ENCODE measurements at places on chromosomes 3 and 15.
A peak's percentile ranks its signal among the peaks of the same experiment; 100 is the strongest.

DNA sequence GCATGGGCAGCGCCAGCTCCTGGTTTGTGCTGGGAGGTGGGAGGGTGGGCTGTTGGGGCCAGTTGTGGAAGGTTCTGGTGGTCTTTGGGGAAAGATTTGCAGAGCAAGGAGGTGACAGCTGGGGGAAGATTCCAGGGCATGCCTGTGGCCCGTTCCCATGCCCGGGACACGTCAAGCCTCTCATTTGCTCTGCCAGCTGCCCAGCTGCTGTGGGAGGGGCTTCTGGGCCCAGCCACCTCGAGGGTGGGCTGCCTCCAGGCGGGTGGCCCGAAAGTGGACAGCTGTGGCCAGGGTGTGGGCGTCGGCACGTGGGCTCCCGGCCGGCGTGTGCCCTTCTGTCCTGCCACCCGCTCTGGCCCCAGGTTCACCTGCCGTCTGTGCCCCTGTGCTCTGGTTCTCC, 17.2 kb downstream of the PLXNA1 start:
- no peak for DNase-seq

GRCh38 chr3:143865302-143865701, 17.0 kb upstream of the SLC9A9 start:
- DNase-seq: no peak

- DNase-seq: no peak
Observed at GRCh38 chr3:22392859-22393258, 641.8 kb upstream of the ZNF385D start.

DNA sequence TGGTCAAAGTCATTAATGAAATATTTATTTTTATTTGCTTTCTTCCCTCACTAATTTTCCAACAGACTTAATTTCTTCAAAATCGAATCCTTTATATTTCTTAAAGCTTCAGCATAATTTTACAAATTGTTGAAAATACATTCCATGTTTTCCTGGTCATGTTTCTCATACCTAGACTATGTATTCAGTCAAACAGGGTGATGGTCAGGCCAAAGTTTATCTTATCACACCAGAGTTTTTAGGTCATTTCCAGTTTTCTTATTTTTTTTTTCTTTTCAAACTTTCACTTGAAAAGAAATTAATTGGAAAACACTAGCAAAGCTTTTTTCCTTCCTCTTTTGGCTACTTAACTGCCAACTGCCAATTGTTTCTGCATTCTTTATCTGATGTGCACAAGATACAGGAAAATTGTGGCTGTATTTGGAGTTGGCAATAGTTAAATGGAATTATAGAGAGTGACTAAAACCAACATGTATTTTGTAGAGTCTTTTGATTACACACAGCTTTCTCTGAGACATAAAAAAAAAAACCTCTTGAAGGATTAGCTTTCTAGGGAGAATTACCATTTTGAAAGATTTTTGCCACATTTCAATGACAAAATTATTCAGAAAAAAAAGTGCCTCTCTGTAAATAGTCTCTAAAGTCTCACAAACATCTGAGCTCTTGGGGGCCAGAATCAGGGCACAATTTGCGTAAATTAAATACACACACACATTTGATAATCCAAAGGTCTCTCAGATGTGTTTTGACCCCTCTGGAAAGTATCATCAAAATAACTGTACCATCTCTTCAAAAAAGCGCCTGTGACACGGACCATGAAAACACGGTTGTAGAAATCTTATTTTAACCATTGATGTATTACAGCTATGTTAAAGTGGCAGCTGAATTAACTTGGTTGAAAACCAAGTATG, 603.2 kb upstream of the KCNMB2 start:
- DNase-seq: no peak

GRCh38 chr3:155372281-155372680, 78.8 kb upstream of the STRIT1 start:
- no peak for DNase-seq

GRCh38 chr15:67833710-67834511, 5.9 kb downstream of the RNU6-1 start:
- DNase-seq: peak; percentile 38

- no peak for DNase-seq
Observed at GRCh38 chr3:47849699-47850563, 47.0 kb downstream of the DHX30 start.

- DNase-seq: no peak
Observed at GRCh38 chr3:138818185-138818860, 16.4 kb downstream of the PIK3CB start.

DNA sequence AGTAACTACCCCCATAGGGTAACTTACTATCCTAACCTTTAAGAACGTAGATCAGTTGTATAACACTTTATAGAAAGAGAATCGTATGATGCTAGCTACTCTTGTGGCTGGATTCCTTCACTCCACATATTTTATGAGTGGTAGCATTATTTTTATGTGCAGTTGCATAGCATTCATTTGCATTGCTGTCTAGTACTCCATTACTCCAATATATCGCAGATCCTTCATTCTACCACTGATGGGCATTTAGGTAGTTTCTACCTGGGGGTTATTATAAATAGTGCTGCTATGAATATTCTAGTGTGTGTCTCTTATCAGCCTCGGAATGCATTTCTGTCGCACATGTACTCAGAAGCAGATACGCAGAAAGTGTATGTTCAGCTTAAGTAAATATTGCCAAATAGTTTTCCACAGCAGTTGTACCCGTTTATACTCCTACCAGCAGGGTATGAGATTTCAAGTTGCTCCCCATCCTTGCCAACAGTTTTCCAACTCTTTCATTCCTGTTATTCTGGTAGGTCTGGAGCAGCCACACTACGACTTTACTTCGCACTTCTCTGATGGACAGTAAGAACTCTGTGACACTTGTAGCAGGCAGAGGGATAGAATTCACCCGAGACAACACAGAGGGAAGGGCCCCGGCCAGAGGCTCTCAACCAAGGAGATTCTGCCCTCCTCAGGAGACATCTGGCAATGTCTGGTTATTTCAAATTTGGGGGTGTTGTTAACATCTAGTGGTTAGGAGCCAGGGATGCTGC, 9.8 kb upstream of the VGLL4 start:
- no peak for DNase-seq

- no peak for DNase-seq
Observed at GRCh38 chr15:48086133-48086532, 34.7 kb upstream of the SLC24A5 start.

DNA sequence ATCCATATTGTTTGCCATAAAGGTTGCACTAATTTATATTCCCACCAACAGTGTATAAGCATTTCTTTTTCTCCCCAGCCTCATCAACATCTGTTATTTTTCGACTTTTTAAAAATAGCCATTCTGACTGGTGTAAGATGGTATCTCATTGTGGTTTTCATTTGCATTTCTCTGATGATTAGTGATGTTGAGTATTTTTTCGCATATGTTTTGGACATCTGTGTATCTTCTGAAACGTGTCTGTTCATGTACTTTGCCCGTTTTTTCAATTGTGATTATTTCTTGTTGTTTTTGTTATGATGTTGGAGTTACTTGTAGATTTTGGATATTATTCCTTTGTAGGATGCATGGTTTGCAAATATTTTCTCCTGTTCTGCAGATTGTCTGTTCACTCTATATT, 46.5 kb downstream of the TP63 start:
- no peak for DNase-seq

- no peak for DNase-seq
Observed at GRCh38 chr3:44970926-44971490, 5.0 kb downstream of the ZDHHC3 start.

GRCh38 chr3:81476692-81477091, 284.8 kb downstream of the GBE1 start:
- no peak for DNase-seq

GRCh38 chr15:89530976-89531375, 34.6 kb upstream of the RHCG start:
- no peak for DNase-seq

DNA sequence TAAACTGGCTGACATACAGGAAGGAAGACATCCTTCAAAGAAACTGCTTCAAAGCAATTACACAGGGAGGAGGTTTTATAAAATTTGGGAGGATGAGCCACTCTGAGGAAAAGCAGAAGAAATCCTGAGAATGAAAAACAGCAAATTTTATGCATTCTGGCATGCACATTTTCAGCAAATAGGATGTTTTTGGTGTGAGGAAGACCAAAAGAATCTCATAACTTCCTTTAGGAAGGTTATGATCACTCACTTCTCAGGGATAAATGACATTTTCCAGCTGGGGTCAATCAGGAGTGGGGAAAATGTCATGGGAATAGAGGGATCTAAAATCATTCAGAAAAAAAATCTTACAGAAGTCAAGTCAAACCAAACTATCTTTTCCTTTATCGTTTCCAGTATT, 371.7 kb upstream of the CNTN6 start:
- no peak for DNase-seq

DNA sequence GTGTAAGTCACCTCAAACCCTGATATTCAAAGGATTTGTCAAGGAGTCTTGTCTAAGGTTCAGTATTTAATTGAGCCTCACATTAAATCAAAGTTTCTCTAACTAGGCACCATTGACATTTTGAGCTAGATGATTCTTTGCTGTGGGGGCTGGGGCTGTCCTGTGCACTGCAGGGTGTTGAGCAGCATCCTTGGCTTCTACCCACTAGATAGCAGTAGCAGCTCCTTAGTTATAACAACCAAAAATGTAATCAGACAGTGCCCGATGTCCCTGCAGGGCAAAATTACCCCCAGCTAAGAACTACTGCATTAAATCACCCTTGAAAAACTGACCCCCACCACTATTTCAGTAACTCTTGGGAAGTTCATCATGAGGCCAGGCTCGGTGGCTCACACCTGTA, 17.3 kb upstream of the ATP13A3 start:
- DNase-seq: no peak

- peak; percentile 21 for DNase-seq
Observed at GRCh38 chr3:134473868-134474546, 11.8 kb downstream of the ANAPC13 start.

- DNase-seq: no peak
Observed at GRCh38 chr15:89175617-89176191, 45.7 kb downstream of the RLBP1 start.

- DNase-seq: no peak
Observed at GRCh38 chr3:10475983-10476382, 29.4 kb downstream of the ATP2B2 start.

DNA sequence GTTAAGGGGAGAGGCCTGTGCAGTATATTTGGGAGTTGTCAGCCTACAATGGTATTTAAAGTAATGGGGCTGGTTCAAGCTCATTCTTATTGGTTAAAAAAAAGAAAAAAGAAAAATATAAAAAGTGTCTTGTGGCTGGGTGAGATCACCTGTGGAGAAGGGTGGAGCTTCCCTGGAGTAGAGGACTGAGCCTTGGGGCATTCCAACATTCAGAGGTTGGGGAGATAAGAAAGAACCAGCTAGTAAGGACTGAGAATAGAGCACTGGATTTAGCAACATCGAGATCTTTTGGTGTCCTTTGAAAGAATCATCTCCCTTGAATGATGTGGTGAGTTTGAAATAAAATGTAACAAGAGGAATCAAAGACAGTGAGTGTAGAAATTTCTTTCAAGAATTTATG, 5.2 kb downstream of the SLC49A4 start:
- no peak for DNase-seq

GRCh38 chr3:81302045-81302444, 459.4 kb downstream of the GBE1 start:
- DNase-seq: peak; percentile 16

DNA sequence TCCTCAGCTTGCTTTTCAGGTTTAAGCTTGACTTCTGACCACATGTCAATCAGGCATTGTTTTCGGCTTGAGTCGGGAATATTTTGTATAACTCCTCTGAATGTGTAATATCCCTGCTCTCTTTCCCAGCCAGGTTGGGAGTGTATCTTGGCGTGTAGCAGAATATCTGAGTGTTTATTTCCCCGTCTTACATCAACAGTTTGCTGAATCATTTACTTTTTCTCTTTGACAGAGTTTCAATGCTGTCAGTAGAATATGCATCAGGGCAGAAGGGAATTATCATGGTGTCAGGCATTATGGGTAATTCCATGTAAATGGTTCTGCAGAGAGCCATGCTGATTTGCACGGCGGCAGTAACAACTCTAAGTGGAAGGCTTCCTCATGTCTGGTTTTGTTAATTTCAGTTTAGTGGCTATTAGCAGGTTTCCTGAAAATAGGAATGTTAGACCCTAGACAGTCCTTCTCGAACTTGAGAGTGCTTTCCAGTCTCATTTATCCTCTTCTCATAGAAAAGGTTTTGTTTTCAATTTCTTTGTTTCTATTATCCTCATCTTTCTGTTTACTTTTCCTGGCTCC, 566.3 kb downstream of the AGBL1 start:
- no peak for DNase-seq

DNA sequence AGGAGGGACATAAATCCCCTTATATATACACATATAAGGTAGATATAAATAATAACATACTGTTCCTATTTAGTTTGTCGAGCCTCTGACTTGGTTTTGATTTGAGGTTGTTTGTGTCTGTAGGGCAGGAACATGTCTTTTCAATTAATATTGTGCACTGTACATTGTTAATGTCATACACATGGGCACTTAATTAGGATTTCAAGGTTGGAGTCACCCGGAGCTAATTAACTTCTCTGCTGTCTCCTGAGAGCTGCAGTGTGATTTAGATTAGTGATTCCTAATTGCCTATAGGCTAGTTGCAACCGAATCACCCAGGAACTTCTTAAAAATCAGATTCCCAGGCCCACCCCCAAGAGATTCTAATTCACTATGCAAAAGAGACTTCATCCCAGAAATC, 50.4 kb upstream of the FILIP1L start:
- DNase-seq: no peak

DNA sequence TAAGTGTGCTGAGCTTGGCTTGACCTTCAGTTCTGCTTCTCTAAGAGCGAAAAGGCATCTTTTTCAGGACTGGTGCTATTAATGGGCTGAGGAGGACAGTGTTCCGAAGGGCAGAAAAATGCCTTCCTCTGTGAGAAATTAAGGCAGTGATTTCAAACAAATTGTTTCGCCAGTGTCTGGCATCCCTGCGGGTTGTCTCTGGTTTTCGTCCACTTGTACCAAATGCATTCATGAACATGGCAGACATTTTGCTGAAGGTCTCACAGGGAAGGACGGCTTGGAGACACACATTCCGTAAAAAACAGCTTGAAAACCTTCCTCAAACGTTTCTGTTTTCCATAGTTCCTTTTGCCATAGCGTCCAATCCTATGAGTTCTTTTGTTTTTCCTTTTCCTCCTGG, 57.1 kb downstream of the CEMIP start:
- DNase-seq: no peak

GRCh38 chr3:177150218-177150916, 46.9 kb downstream of the TBL1XR1 start:
- DNase-seq: no peak

DNA sequence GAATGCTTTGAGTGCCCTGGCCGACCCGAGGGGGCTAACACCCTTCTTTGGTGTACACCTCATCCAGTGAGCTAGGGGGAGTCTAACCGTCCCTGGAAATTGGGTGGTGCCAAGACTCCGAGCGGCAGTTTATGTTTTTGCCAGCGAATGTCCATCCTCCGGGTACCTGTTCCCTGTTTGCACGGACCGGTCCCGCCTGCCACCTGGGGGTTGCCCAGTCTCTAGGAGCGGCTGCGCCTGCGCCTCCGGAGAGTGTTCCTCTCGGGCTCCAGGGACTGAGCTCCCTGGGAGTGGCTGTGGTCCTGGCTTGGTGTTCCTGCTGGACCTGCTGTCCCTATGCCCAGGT, 913 bp upstream of the WNT7A start:
- DNase-seq: no peak

- DNase-seq: no peak
Observed at GRCh38 chr3:44065311-44066094, 176.2 kb upstream of the TOPAZ1 start.

GRCh38 chr15:41877631-41878354, 16.1 kb downstream of the SPTBN5 start:
- no peak for DNase-seq

All from NCI-H748 treated with DMSO at 0.1 percent for 48 hours (cell line).